Activated CD4-positive, alpha-beta T cell treated with anti-CD3 and anti-CD28 coated beads, Interleukin-2, amount 10 ng/mL, durations not matched to agents 24 days and 14 days (primary cell): ENCODE measurements at places on chromosomes 6 and 20. TPM values are rescaled to one million over a fixed set of nuclear protein-coding genes. Genes with fewer than 3 reads are reported as not detected.

- no peak for DNase-seq
- peaks cover 8% of the 10 kb centered on the region for H3K4me1 ChIP-seq
- H3K36me3 ChIP-seq = no peaks in the 10 kb centered on the region
- no peaks in the 10 kb centered on the region for H3K27me3 ChIP-seq
- H3K27ac ChIP-seq = no peak overlapping the region
- no peak overlapping the region for H3K4me3 ChIP-seq
Observed at GRCh38 chr6:11828262-11828870, 49.8 kb upstream of the ADTRP start.

GRCh38 chr6:139525415-139525814, 151.0 kb upstream of the CITED2 start:
- peaks cover 2% of the 10 kb centered on the region for H3K36me3 ChIP-seq
- DNase-seq = no peak
- no peak overlapping the region for H3K4me3 ChIP-seq

OPRL1 gene
- total RNA-seq = 0.23 and 0.28 TPM in 2 replicates

- H3K27ac ChIP-seq = no peak overlapping the region
- H3K4me1 ChIP-seq = peaks cover 6% of the 10 kb centered on the region
- H3K27me3 ChIP-seq = no peaks in the 10 kb centered on the region
- no peak for DNase-seq
- no peak overlapping the region for H3K4me3 ChIP-seq
Observed at GRCh38 chr6:121961619-121962125, 437.8 kb upstream of the HSF2 start.

DNA sequence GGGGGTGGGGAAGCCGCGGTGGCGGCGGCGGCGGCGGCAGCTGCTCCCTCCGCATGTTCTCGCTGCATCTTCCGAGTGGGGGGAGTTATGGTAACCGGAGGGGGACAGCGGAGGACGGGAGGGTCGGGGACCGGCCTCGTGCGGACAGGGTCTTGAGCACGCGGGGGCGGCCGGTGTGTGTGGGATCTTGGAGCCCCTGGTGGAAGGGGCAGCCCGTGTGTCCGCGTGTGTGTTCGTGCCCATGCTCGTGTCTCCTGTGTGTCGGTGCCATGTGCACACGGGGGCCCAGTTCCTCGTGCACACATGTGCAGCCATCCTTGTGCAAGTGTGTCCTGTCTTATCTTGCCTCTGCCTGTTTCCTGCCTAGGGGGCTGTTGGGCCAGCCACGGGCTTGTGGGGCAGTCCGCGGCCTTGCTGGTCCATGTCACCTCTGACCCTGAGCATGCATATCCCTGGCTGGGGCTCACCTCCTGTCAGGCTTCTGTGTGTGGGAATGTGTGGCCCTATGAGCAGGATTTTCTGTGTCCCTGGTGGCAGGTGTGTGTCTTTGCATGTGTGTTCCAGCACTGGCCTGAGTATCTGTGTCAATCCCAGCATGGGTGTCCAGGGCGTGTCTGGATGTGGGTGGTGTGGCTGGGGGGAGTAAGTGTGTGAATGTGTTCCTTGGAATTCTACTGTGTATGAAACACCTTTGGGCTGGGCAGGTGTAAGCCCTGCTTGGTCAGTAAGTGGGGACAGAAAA, 8.5 kb downstream of the SYNGAP1 start:
- peaks cover 77% of the 10 kb centered on the region for H3K4me1 ChIP-seq
- peak; percentile 81 for DNase-seq
- no peaks in the 10 kb centered on the region for H3K27me3 ChIP-seq
- H3K36me3 ChIP-seq = peaks cover 32% of the 10 kb centered on the region

- H3K36me3 ChIP-seq = no peaks in the 10 kb centered on the region
- DNase-seq = no peak
- no peaks in the 10 kb centered on the region for H3K27me3 ChIP-seq
Observed at GRCh38 chr6:55652429-55652828, 73.4 kb upstream of the HMGCLL1 start.

DNA sequence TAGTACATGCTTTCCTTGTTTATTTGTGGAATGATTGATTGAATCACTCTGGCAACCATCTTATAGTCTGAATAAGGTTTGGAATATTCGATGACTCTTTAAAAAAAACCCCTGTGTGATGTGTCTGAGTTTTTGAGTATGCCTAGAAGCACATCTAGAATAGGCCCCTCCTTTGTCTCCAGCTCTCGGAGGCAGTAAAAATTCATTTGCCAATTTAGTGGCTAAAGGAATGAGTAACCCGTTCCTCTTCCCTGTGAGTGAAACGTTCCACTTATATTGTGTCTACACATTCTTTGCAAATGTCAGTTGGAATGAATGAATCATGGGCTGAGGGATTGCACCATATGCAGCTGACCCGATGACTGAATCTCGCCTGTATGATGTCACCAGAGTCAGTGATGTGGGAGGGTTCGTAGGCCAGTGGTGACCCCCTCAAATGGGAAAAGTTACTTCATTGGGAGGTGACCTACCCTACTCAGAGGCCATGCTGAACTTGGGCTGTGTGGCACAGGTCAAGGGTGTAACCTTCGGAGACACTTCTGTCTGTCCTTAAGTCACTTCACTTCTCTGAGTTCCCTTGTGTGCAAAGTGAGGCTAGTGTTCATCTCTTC, 21.6 kb downstream of the MOCS3 start:
- peaks cover 14% of the 10 kb centered on the region for H3K4me1 ChIP-seq
- H3K27ac ChIP-seq = peak overlapping the region; percentile 88
- no peaks in the 10 kb centered on the region for H3K36me3 ChIP-seq

CLVS2 gene
- not detected in 2 replicates for total RNA-seq

EPPIN gene
- not detected in 2 replicates for total RNA-seq

- H3K4me3 ChIP-seq = no peak overlapping the region
- H3K4me1 ChIP-seq = no peaks in the 10 kb centered on the region
- H3K27ac ChIP-seq = no peak overlapping the region
- peaks cover 7% of the 10 kb centered on the region for H3K36me3 ChIP-seq
- no peaks in the 10 kb centered on the region for H3K27me3 ChIP-seq
- DNase-seq = no peak
Observed at GRCh38 chr6:134930463-134930862, 19.4 kb downstream of the ALDH8A1 start.

GRCh38 chr20:32227306-32227705, 19.6 kb downstream of the POFUT1 start:
- no peak overlapping the region for H3K27ac ChIP-seq
- H3K36me3 ChIP-seq = peaks cover 65% of the 10 kb centered on the region
- H3K4me1 ChIP-seq = peaks cover 19% of the 10 kb centered on the region
- no peaks in the 10 kb centered on the region for H3K27me3 ChIP-seq

DNA sequence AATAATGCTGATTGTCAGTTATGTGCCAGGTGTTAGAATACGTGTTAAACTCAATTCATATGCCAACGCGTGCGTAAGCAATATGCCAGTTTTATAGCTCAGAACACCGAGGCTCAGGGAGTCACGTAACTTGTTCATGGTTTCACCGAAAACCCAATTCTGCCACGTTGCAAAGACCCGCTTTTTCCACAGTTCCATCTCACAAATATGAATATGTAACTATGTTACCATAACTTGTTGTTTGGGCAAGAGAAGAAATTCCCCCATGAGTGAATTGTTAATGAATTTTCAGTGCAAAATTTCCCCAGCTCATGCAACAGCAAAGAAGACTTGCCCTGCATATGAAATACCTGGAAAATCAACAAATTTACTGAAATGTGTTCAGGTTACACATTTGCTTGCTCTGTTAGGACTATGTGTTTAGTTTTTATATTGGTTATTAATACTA, 30.1 kb downstream of the SF3B5 start:
- H3K4me1 ChIP-seq = peaks cover 42% of the 10 kb centered on the region
- no peaks in the 10 kb centered on the region for H3K27me3 ChIP-seq

SNRPB gene
- total RNA-seq = 567 and 568 TPM in 2 replicates

GRCh38 chr6:53956804-53957203, 154.4 kb upstream of the MLIP start:
- H3K4me3 ChIP-seq = no peak overlapping the region
- H3K36me3 ChIP-seq = no peaks in the 10 kb centered on the region
- no peak for DNase-seq
- no peaks in the 10 kb centered on the region for H3K4me1 ChIP-seq
- H3K27ac ChIP-seq = no peak overlapping the region

- no peak for DNase-seq
- H3K27ac ChIP-seq = no peak overlapping the region
- H3K36me3 ChIP-seq = peaks cover 44% of the 10 kb centered on the region
- no peaks in the 10 kb centered on the region for H3K27me3 ChIP-seq
Observed at GRCh38 chr6:16575655-16576054, 185.6 kb downstream of the ATXN1 start.

GRCh38 chr20:57705127-57705899, 4.5 kb downstream of the PMEPA1 start:
- H3K4me1 ChIP-seq = peaks cover 10% of the 10 kb centered on the region
- H3K4me3 ChIP-seq = no peak overlapping the region
- H3K27ac ChIP-seq = no peak overlapping the region
- H3K36me3 ChIP-seq = no peaks in the 10 kb centered on the region
- H3K27me3 ChIP-seq = peaks cover 35% of the 10 kb centered on the region

DNA sequence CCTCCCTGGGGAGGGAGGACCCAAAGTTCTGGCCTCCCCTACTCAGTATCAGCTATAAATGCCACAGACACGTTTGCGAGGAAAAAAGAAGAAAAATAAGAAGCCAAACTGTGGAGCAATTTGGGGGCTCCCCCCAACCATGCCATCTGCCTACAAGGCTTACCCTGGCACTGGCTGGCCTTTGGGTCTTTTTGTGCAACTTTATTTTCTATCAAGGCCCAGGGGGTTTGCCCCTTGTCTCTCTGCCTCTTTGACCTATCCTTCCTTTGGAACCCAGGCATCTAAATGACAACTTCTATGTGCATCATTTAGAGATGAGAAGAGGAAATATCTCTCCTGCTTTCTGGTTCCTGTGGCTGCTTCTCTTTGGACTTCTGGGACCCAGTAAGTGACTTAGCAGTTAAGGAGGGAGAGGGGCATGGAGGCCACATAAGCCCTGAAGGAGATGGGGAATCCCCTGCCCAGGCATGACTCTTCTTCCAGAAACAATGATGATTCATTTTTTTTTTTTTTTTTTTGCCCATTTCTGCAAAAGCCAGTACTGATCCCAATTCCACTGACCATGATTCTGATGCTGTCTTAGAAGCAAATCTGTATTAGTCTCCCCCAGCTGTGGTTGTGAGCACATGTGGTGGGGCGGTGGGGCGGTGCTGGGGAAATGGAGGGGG, at the start of gene MUC22:
MUC22 (plus strand) TSS at position 82 of the 668 bp plus-strand sequence; CDS start at position 315, 233 bp downstream.
- no peak within 1 kb of the TSS for H3K4me3 ChIP-seq
- H3K27ac ChIP-seq = no peak within 1 kb of the TSS
- H3K4me1 ChIP-seq = no peaks in the 10 kb centered on the region
- H3K27me3 ChIP-seq = peaks cover 14% of the 10 kb centered on the region
- DNase-seq = no peak
- no peaks in the 10 kb centered on the region for H3K36me3 ChIP-seq

DNA sequence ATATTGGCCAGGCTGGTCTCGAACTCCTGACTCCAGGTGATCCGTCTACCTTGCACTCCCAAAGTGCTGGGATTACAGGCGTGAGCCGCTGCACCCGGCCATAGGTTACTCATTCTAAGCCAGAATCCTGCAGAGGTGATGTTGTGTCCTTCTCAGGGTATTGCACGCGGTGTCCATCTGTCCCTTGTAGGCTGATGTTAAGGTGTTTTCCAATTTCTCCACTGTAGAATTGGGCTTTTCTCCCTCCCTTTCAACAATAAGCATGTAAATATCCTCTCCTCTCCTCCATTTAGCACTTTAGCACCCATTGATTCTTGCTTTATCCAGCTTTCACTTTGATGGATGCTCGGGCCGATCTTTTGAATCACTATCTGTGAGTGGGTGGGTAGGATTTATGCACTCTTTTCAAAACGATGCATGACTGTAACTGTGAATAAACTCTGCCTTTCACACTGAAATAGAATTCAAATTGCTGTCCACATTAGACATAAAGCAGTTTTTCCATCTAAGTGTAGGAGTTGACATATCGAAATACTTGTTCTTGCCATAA, 52.6 kb downstream of the ZBTB2 start:
- no peak overlapping the region for H3K4me3 ChIP-seq
- peaks cover 3% of the 10 kb centered on the region for H3K27me3 ChIP-seq
- H3K4me1 ChIP-seq = peaks cover 3% of the 10 kb centered on the region
- no peaks in the 10 kb centered on the region for H3K36me3 ChIP-seq
- H3K27ac ChIP-seq = no peak overlapping the region

GRCh38 chr6:14517516-14518105, 400.0 kb downstream of the CD83 start:
- no peak overlapping the region for H3K4me3 ChIP-seq
- no peaks in the 10 kb centered on the region for H3K36me3 ChIP-seq
- H3K27me3 ChIP-seq = no peaks in the 10 kb centered on the region
- no peak overlapping the region for H3K27ac ChIP-seq
- DNase-seq = no peak
- H3K4me1 ChIP-seq = peaks cover 5% of the 10 kb centered on the region

RAB32 gene
- total RNA-seq = 0.89 and 0.92 TPM in 2 replicates

GRCh38 chr20:2822073-2822472, 5.9 kb downstream of the TMEM239 start:
- H3K27ac ChIP-seq = no peak overlapping the region
- peaks cover 47% of the 10 kb centered on the region for H3K27me3 ChIP-seq
- peak; percentile 88 for DNase-seq
- no peaks in the 10 kb centered on the region for H3K36me3 ChIP-seq
- H3K4me3 ChIP-seq = peak overlapping the region; percentile 70

SKIC2 gene
- total RNA-seq = 92.8 and 93.7 TPM in 2 replicates

GRCh38 chr20:49380337-49380780, 102.1 kb downstream of the KCNB1 start:
- H3K4me1 ChIP-seq = peaks cover 4% of the 10 kb centered on the region
- H3K36me3 ChIP-seq = no peaks in the 10 kb centered on the region
- no peak overlapping the region for H3K27ac ChIP-seq
- no peak overlapping the region for H3K4me3 ChIP-seq
- peaks cover 19% of the 10 kb centered on the region for H3K27me3 ChIP-seq
- DNase-seq = no peak

DNA sequence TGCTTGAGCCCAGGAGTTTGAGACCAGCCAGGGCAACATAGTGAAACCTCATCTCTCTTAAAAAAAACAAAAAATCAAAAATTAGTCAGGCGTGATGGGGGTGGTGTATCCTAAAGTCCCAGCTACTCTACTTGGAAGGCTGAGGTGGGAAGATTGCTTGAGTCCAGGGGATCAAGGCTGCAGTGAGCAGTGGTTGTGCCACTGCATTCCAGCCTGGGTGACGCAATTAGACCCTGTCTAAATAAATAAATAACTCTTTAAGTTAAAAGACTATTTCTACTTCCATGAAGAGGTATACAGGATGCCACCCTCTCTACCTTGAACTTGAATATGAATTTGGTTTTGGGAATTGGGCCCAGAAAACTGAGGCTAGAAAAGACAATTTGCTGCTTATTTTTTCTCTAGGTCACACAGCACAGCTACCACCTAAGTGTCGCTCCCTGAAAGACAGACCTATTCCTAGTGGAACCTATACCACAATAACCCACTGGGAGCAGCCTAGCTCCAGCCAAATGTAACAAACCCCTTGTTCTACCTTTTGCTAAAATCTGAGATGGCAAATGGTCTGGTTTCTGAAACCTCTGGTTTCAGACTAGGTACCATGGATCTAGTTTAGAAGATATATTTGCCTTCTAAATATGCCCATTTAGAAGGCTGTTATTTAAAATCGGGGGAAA, 35.2 kb downstream of the HMGCLL1 start:
- no peak overlapping the region for H3K4me3 ChIP-seq
- H3K36me3 ChIP-seq = no peaks in the 10 kb centered on the region
- DNase-seq = no peak
- H3K4me1 ChIP-seq = no peaks in the 10 kb centered on the region
- no peak overlapping the region for H3K27ac ChIP-seq

FOXQ1 gene
- not detected in 2 replicates for total RNA-seq

GRCh38 chr6:35669451-35670045, 19.2 kb downstream of the FKBP5 start:
- DNase-seq = no peak
- H3K4me3 ChIP-seq = peak overlapping the region; percentile 57
- H3K36me3 ChIP-seq = peaks cover 8% of the 10 kb centered on the region
- no peaks in the 10 kb centered on the region for H3K27me3 ChIP-seq
